ENCODE measurements at places on chromosomes 7 and 10. TPM values are rescaled to one million over a fixed set of nuclear protein-coding genes. Genes with fewer than 3 reads are reported as not detected.

Gene DNTT
- total RNA-seq = not detected

Gene TRPV6
- not detected for total RNA-seq

Gene GPR26
- total RNA-seq = not detected

Gene STYXL1
- total RNA-seq = 73.5 TPM

Gene SGCE
- 21.7 TPM for total RNA-seq

Gene RNF133
- not detected for total RNA-seq

Gene BMI1
- total RNA-seq = 20.1 TPM

Gene LBX1
- not detected for total RNA-seq

Gene PRLHR
- total RNA-seq = not detected

Gene NEUROG3
- not detected for total RNA-seq

Gene AS3MT
- 2.1 TPM for total RNA-seq

Gene PCLO
- total RNA-seq = 3.1 TPM

Gene PRR15
- total RNA-seq = 0.51 TPM

Gene CCDC6
- 21.6 TPM for total RNA-seq

Gene ZCCHC24
- 2.5 TPM for total RNA-seq

Gene KMT2C
- 18.5 TPM for total RNA-seq

Gene MMRN2
- total RNA-seq = 4.8 TPM

Gene HOXA3
- not detected for total RNA-seq

Gene ABCB4
- total RNA-seq = not detected

Gene HMX2
- total RNA-seq = not detected

Gene LEP
- 0.28 TPM for total RNA-seq

Gene EPO
- total RNA-seq = not detected

Gene NRP1
- 34.3 TPM for total RNA-seq

Gene RBP3
- total RNA-seq = not detected

Gene CARD11
- total RNA-seq = 6.1 TPM

Gene STRIP2
- total RNA-seq = 3.8 TPM

Gene TCERG1L
- total RNA-seq = not detected

Gene FRMPD2
- total RNA-seq = not detected

Gene ACSM6
- not detected for total RNA-seq

Gene MMD2
- total RNA-seq = not detected

Gene GDF10
- not detected for total RNA-seq

Gene FRMD4A
- total RNA-seq = 4.9 TPM

Gene FAM237B
- not detected for total RNA-seq

Gene IGFBP1
- not detected for total RNA-seq

Gene MAGI2
- total RNA-seq = 0.28 TPM
